ENCODE measurements at places on chromosomes 5 and 9. TPM values are rescaled to one million over a fixed set of nuclear protein-coding genes. Genes with fewer than 3 reads are reported as not detected.

SPATA31E1 gene
- total RNA-seq, result not detected

PCDHA7 gene
- 0.36 TPM for total RNA-seq

NDUFS6 gene
- total RNA-seq, result 54.2 TPM

SOHLH1 gene
- total RNA-seq, result not detected

DDX4 gene
- 0.09 TPM for total RNA-seq

FAM221B gene
- total RNA-seq, result not detected

CDH6 gene
- 18.0 TPM for total RNA-seq

HTR1A gene
- total RNA-seq, result not detected

GMCL2 gene
- not detected for total RNA-seq

MYOT gene
- total RNA-seq, result not detected

AJM1 gene
- total RNA-seq, result not detected

ARHGEF39 gene
- 31.9 TPM for total RNA-seq

SHC3 gene
- total RNA-seq, result 0.64 TPM

RNF180 gene
- 7.0 TPM for total RNA-seq

CDO1 gene
- total RNA-seq, result 18.4 TPM

JAKMIP2 gene
- total RNA-seq, result 8.2 TPM

PAX5 gene
- not detected for total RNA-seq

LECT2 gene
- total RNA-seq, result not detected

GALNT12 gene
- 28.8 TPM for total RNA-seq

PCDHB7 gene
- 0.21 TPM for total RNA-seq

ENTREP1 gene
- 1.8 TPM for total RNA-seq

RGS3 gene
- total RNA-seq, result 30.3 TPM

DRD1 gene
- not detected for total RNA-seq

PPP2R2B gene
- 22.5 TPM for total RNA-seq

IFNA13 gene
- total RNA-seq, result not detected

NAIP gene
- total RNA-seq, result 7.7 TPM

CDKN2B gene
- total RNA-seq, result 0.06 TPM

CEL gene
- total RNA-seq, result 2.2 TPM

SPINK4 gene
- total RNA-seq, result not detected

GRM6 gene
- total RNA-seq, result not detected

PCA3 gene
- 0.30 TPM for total RNA-seq

DND1 gene
- total RNA-seq, result 1.1 TPM

PCDHGB5 gene
- 2.0 TPM for total RNA-seq

BTNL8 gene
- 0.22 TPM for total RNA-seq

MEIKIN gene
- not detected for total RNA-seq

FGD3 gene
- 0.68 TPM for total RNA-seq

CXCL14 gene
- total RNA-seq, result not detected

FGF10 gene
- total RNA-seq, result 1.3 TPM

TRPM6 gene
- 0.09 TPM for total RNA-seq

CMYA5 gene
- 3.5 TPM for total RNA-seq

LEAP2 gene
- 3.6 TPM for total RNA-seq

CCL27 gene
- 0.67 TPM for total RNA-seq

KIF3A gene
- total RNA-seq, result 13.9 TPM

SYK gene
- not detected for total RNA-seq

PCDH1 gene
- 48.4 TPM for total RNA-seq

TMC1 gene
- not detected for total RNA-seq

IL5 gene
- not detected for total RNA-seq

TMEM232 gene
- 5.2 TPM for total RNA-seq

MCCC2 gene
- total RNA-seq, result 20.3 TPM

AIF1L gene
- 95.1 TPM for total RNA-seq

SPINK6 gene
- not detected for total RNA-seq

PROB1 gene
- total RNA-seq, result 0.67 TPM

EIF4E1B gene
- total RNA-seq, result 0.68 TPM

PCDHB9 gene
- 3.1 TPM for total RNA-seq
